ENCODE measurements at places on chromosomes 4 and X.

DNA sequence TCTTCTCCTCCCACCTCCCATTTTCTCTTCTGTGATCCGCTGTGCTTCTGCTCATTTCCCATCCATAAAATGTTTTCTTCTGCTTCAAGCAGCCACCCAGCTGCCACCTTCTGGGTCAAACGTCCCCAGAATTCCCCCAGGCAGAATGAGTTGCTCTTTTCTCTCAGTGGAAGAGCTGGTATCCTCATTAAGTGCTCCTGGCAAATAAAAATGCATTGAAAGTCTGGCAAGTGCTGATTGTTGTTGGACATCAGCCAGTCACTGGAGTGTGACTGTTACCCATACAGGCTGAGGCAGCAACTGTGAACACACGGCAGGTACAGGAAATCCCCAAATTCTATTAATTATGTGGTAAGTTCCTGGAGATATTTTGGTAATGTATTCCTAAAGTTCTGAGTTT lies 52.6 kb downstream of the LIMCH1 start:
- no peak for DNase-seq
- H3K4me1 ChIP-seq: peaks cover 3% of the 10 kb centered on the region
- no peak overlapping the region for H3K27ac ChIP-seq
- H3K27me3 ChIP-seq: no peaks in the 10 kb centered on the region

GRCh38 chr4:99215521-99215920 lies 3.5 kb downstream of the ADH6 start:
- no peak overlapping the region for H3K27ac ChIP-seq
- H3K4me3 ChIP-seq: no peak overlapping the region
- H3K36me3 ChIP-seq: no peaks in the 10 kb centered on the region

DNA sequence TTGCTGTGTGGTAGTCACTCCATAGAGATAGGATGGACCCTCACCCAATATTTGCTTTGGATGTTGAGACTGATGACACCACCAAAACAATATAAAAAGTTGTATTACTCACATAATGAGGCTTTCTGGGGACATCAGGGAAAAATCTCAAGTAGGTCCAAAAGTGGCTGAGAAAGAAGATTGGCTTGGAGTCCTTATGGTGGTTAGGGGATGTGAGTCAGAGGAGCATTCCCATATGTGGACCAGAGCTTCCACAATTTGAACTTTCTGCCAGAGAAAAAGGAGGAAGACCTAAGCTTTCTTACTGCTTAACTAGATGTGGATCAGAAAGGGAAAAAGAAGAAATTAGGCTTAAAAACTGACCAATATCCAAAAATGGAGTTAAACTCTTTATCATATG lies 460.5 kb downstream of the SH3BGRL start:
- H3K27me3 ChIP-seq: no peaks in the 10 kb centered on the region
- no peak for DNase-seq
- no peak overlapping the region for H3K4me3 ChIP-seq
- H3K27ac ChIP-seq: no peak overlapping the region
- no peaks in the 10 kb centered on the region for H3K4me1 ChIP-seq

DNA sequence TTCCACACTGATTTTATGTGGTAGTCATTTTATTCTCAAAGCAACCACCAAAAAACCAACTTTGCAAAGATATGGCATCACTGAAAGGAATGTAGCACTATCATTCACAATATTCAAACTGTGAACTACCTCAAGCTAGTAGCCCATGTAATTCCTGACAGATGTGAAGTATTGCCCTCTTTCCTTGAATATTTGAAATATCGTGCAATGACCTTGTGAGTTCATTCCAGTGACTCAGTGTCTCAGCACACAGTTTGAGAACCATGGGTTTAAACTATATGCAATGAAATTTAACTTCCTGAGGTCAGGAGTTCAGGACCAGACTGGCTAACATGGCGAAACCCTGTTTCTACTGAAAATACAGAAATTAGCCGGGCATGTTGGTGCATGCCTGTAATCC lies 20.9 kb upstream of the IQCM start:
- H3K4me3 ChIP-seq: no peak overlapping the region
- H3K36me3 ChIP-seq: no peaks in the 10 kb centered on the region
- H3K4me1 ChIP-seq: no peaks in the 10 kb centered on the region
- H3K27ac ChIP-seq: no peak overlapping the region

- no peaks in the 10 kb centered on the region for H3K27me3 ChIP-seq
- peaks cover 2% of the 10 kb centered on the region for H3K36me3 ChIP-seq
- H3K27ac ChIP-seq: no peak overlapping the region
- H3K4me1 ChIP-seq: peaks cover 24% of the 10 kb centered on the region
Measured at GRCh38 chrX:74535408-74536151, 78.8 kb downstream of the RLIM start.

Data from neural crest cell (in vitro differentiated cells).